Uterus (tissue), 4 donors: ENCODE measurements at places on chromosomes 13 and 19. TPM values are rescaled to one million over a fixed set of nuclear protein-coding genes. Genes with fewer than 3 reads are reported as not detected.
A peak's percentile ranks its signal among the peaks of the same experiment; 100 is the strongest.

DNA sequence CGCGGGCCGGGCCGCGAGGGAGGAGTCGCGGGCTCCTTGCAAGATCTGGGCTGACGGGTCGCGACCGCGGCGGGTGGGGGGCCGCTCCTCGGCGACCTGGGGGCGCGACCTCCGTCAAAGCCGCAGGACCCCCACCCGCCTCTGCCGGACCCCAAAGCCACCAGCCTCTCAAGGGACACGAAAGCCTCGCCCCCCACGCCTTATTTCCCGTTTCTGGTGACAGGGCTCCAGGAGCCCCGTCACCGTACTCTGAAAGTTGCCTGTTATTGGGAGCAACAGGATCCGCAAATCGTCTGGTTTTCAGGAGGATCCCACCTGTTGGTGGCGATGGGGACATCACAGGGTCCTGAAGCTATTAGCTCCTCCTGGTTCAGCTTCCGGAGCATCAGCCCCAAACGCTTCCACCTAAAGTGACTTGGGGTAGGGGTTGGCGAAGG is 530 bp downstream of the MAU2 start:
- DNase-seq = no peak

GRCh38 chr13:21061029-21061763 is at the start of gene LATS2:
LATS2 (minus strand) TSS chr13:21061586; CDS start chr13:21046026, 15,560 bp downstream.
- DNase-seq = peak; percentile 95

GRCh38 chr13:99355267-99356011 is 48.2 kb upstream of the GPR183 start:
- no peak for DNase-seq

GRCh38 chr13:90683711-90684131 is 663.8 kb upstream of the MIR17HG start:
- DNase-seq = no peak

DNA sequence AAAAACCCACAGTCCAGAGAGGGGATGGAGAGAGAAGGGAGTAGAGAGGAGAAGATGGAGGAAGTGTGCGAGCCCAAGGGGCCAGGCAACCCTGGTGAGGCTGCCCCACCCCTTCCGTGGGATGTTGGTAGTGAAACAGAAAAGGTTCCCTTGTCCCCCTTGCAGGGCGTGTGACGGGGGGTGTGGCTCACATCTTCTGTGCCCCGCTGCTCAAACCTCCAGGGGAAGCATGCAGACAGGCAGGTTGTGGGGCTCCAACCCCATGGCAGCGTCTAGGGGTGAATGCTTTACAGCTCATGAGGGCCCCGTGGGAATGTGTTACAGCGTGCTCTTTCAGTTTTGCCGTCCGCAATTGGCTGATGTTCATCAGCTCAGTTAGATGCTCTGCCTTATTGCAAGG is 14.7 kb upstream of the EVI5L start:
- no peak for DNase-seq

GRCh38 chr13:51229731-51230130 is 7.5 kb downstream of the FAM124A start:
- DNase-seq = no peak

- no peak for DNase-seq
Measured at GRCh38 chr13:49995625-49996101, 1.2 kb upstream of the TRIM13 start.

GRCh38 chr19:45848922-45849321 is 14.0 kb downstream of the SYMPK start:
- DNase-seq = no peak

GRCh38 chr13:53015971-53016370 is 12.6 kb upstream of the OLFM4 start:
- no peak for DNase-seq

DNA sequence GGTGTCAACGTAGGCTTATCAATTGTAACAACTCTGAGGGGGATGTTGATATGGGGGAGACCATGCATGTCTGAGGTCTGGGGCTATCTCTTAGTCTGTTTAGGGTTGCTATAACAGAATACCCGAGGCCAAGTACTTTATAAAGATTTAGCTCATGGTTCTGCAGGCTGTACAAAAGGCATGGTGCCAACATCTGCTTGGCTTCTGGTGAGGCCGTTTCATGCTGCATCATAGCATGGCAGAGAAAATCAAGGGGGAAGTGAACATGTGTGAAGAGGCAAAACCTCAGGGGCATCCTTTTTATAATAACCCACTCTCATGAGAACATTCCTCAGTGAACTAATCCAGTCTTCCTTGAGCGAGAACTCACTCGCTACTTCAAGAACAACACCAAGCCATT is 353.8 kb downstream of the ENOX1 start:
- DNase-seq = no peak

The SLITRK5 gene
- total RNA-seq = 3.1 TPM

The S1PR2 gene
- total RNA-seq = 17.8 TPM

The ZNF414 gene
- 31.6 TPM for total RNA-seq
